ENCODE measurements at places on chromosomes 5 and 9.

DNA sequence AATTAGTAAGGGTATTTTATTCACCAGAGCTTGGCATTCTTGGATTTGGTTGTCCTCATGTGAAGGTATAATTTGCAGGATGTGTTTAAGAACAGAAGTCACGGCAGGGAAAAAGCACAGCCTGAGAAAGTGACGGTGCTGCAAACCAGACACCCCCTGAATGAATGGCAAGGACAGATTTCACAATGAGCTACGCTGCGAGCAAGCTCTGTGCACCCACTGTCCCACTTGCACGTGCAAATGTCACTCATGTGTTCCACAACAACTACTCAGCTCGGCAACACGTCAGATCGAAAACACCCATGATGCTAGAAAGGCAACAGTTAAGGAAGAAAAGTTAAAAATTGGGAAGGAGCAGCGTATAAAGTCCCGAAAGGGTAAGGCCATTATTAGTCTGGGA is 168.9 kb downstream of the ROR2 start:
- DNase-seq, result no peak

DNA sequence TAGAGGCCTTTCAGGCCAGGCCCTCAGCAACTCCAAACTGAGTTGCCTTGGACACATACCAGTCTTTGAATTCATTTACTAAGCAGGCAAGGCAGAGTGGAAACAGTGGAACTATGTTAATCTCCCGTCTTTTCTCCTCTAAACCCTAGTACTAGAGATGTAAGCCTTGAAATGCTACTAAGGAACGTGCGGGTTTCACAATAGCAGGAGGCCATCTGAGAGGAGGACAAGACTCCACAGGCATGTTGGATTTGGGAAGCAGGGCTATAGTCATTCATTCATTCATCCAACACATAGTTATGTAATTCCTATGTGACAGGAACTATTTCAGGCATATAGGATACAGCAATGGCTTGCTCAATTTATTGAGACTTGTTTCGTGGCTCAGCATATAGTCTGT is 3.3 kb upstream of the OCLN start:
- DNase-seq, result no peak

DNA sequence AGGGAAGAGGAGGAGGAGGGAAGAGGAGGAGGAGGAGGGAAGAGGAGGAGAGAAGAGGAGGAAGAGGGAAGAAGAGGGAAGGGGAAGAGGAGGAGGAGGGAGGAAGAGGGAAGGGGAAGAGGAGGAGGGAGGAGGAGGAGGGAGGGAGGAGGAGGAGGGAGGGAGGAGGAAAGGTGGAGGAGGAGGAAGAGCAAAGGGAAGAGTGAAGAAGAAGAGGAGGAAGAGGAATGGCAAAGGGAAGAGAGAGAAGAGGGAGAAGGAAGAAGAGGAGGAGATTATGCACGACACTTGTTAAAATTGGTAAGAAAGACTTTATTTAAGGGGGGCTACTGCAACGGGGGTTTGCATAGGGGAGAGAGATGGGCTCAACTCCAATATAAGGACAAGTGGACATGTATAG is 221.2 kb downstream of the SLIT3 start:
- no peak for DNase-seq

GRCh38 chr9:38737246-38737645 is 17.3 kb upstream of the FAM240B start:
- DNase-seq, result no peak

GRCh38 chr5:178249191-178249989 is 16.8 kb upstream of the PHYKPL start:
- DNase-seq, result no peak

DNA sequence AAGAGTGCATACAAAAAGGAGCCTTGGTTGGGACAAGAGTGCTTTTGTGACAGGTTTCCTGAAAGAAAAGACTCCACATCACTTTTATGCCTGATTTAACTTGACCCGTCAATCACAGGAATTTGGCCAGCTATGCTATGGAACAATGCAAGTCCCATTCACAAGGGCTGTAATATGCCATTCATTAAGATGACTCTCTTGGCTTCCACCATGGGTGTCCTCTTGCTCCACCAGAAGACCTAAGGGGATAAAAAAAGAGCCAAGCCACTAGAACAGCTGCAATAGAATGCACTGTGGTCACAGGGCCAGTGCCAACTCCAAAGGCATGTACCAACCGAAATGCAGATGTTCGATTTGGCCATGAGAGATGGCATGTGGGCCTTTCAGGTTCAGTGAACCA is 480.1 kb upstream of the MPDZ start:
- no peak for DNase-seq

DNA sequence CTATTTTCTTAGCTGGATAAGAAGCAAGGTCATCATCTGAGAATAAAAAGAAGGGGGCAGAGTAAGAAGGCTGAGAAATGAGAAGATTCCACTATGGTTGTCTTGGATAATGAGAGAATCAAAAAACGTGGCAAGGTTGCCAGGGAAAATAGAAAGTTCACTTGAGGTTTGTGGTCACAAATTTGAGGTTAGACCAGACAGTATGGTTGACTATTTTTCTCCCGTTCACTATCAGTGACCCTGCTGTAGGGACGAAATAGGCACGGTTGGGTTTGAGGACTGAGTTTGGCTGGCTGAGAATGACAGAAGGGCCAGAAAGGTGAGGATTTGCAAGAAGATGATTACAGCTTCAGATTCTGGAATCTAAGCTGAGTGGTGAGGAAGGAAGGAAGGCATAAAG is 266.0 kb upstream of the ZNF462 start:
- DNase-seq, result no peak

GRCh38 chr9:36551910-36552309 is 20.8 kb upstream of the MELK start:
- DNase-seq, result no peak

DNA sequence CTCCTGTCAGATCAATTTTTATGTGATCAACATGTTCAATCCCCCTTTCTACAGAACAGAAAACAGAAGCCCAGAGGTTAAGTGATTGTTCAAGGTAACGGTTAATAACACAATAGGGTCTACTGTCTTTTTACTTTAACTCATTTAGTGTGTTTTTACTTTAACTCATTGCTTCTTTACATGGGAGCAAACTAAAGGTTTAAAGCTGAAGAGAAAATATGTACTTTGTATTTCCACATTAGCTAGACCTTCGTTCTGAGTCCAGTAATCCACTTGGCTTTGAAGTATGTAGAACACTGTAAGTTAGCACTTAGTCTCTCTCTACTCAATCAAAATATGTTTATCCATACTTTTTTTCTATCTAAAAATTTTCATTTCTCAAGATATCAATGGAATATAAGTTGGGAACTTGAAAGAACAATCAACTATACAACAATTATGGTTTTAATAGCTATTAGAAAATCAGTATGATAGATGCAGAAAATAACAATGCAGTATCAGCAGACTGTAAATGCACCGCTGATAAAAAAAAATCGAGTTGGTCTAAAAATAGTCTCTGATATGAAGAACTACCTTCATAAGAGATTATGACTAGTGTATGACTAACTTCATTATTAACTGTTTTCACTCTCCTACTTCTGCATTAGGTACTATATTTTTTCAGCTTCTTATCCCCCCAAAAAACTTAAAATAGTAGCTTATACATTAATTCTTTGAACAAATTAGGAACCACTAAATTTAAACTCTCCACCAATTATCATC is 20.6 kb downstream of the PGGT1B start:
- DNase-seq, result no peak

DNA sequence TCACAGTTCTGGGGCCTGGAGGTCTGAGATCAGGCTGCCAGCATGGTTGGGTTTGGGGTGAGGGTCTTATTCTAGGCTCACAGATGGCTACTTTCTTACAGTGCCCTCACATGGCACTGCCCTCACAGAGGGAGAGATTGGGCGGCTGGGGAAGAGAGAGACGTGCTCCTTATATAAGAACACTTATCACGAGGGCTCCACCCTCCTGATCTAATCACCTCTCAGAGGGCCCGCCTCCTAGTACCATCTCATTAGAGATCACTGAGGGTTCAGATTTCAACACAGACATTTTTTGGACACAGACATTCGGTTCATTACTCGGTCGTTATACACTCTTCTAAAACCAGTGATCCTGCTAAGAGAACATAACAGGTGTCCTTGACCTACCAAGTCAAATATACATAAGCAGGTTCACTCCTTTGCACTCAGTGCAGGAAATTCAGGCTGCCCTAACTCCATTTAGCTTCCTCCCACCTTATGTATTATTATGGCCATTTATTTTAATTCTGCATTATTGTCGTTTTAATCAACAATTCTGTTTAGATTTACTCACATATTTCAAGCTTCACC is 121.7 kb downstream of the ICE1 start:
- no peak for DNase-seq

DNA sequence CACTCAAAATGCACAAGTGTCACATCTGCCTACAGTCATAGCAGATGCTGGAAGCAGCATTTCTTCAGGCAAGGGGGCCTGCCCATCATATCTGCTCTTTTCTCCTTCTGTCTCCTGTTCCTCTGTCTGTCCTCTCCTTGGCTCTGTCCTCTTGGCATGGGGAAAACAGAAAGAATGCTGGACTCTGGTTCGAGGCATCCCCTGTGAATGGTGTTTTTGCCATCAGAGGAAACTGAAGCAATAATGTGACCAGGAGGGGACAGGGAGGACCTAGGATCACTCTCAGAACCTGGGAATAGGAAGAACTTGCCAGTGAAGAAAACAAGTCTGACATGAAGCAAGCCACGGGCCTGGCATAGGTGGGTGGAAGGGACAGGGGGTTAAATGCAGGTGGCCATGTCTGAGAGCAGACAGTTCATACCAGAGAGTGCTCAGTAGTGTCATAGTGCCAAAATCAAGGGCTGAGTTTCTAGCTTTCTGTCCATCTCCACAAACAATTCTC is 35.3 kb downstream of the AQP7 start:
- DNase-seq, result no peak

DNA sequence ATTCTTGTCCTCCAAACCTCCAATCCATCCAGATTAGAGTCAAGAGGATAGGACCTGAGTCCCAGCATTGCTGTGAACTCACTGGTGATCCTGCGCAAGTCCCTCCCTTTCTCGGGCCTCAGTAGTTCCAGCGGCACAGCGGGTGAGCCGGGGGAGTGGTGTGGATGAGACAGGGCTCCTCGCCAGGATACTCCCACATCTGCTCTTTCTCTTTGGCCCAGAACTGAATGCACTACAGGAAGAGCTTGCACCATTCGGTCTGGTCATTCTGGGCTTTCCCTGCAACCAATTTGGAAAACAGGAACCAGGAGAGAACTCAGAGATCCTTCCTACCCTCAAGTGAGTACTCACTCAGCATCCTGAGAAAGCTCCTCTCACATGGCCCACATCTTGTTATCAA is 6.3 kb downstream of the GPX3 start:
- no peak for DNase-seq

DNA sequence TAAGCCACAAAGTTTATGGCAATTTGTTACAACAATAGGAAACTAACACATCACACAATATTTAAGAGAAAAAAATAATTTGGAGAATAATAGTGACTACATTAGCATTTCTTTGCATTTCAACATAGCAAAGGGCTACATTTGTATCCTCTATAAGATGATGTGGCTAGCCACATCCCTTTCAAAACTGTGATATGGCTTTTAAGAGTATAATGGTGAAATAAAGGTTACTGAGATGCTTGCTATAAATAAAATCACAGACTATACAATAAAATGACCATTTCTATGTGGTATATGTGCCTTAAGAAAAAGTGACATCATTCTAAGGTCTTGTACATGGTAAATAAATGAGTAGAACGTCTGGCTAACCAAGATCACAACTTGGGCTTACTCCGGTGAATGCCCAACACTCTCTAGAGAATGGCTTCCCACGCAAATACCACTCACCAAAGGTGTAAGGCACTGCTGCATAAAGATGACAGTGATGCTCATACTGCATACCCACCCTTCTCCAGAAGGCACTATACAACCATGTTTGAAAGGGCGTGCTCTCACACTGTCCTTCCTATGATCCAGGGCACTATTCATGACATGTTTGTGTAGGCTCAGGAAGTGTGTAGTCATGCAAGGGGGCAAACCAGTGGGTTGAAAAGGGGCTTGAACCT is 286.5 kb downstream of the MLLT3 start:
- no peak for DNase-seq

- DNase-seq, result peak; percentile 23
Observed at GRCh38 chr9:14428781-14429230, 114.9 kb upstream of the NFIB start.

GRCh38 chr5:27171761-27172261 is 133.4 kb upstream of the CDH9 start:
- DNase-seq, result no peak

GRCh38 chr9:70601000-70601951 is 186.8 kb upstream of the KLF9 start:
- DNase-seq, result no peak

DNA sequence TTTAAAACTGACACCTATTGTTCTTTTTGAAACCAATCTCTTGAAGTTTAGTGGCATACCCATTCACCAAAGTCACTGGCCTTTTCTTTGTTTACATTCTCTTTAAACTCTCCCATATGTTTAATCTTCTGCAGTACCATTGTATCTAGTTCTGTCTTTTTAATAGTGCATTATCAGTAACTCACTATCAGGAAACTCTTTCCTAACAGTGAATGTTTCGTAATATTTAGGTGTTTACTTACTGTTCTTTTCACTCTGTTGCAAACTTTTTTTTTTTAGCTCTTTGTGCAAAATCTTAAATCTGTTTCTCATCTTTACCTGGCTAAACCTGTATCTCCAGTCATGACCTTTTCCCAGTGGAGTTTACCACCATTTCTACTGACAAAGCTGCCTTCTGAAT is 17.2 kb downstream of the SMAD5 start:
- no peak for DNase-seq

DNA sequence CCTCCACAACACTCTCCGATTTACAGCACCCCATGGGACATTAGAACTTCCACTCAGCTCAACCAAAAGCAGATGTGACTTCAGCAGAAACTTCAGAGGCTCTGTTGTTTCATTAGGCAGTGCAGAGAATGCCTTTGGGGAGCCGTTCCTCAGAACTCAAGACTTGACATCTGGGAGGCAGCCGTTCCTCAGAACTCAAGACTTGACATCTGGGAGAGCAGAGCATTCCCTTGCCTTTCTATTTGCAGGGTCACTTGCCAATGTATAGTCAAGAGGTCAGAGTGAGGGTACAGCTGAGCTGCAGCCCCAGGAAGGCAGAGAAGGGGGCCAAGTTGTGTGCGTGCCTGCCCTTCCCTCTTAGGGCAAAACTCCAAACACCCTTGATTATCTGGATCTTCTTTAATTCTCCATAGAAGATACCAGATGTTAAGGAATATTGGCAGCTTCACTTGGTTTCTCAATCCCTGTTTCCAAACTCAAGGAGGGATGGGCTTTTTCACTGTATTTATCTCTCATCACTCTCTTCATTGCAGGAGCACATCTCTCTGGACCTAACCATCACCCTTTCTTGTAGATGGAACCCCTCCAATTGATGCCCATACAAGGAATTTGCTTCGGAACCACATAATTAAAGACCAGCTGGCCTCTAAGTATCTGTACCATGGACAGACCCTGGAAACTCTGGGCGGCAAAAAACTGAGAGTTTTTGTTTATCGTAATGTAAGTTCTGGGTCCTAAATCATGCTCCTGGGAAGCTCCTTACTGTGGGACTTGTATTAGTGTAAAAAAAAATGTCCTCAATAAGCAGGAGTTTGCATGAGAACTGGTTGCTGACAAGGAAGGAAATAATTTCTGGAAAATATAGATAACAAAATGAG is 25.6 kb downstream of the TGFBI start:
- DNase-seq, result no peak

GRCh38 chr9:98602839-98603500 is 105.8 kb downstream of the GABBR2 start:
- DNase-seq, result no peak
